ENCODE measurements at places on chromosomes 5 and 9.

- DNase-seq, result peak; percentile 93
Measured at GRCh38 chr5:172931001-172931536, 28.2 kb upstream of the RPL26L1 start.

GRCh38 chr5:149857499-149857898 is 87.1 kb downstream of the PDE6A start:
- DNase-seq, result peak; percentile 31

DNA sequence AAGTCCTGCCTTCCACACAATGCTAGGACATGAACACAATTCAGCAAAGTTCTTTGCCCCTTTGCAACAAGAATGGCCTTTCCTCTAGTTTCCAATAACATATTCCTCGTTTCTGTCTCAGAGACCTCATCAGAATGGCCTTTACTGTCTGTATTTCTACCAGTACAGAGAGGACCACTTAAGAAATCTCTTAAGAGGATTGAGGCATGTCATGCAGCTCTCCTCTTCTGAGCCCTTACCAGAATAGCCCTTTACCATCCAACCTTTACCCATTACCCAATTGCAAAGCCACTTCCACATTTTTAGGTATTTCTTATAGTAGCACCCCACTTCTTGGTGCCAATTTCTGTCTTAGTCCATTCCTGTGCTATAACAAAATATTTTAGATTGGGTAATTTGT is 20.3 kb downstream of the TNPO1 start:
- no peak for DNase-seq

- DNase-seq, result peak; percentile 85
Measured at GRCh38 chr9:133711428-133712220, 26.5 kb downstream of the SARDH start.
